ENCODE measurements at places on chromosomes 2 and 18. TPM values are rescaled to one million over a fixed set of nuclear protein-coding genes. Genes with fewer than 3 reads are reported as not detected.

DNA sequence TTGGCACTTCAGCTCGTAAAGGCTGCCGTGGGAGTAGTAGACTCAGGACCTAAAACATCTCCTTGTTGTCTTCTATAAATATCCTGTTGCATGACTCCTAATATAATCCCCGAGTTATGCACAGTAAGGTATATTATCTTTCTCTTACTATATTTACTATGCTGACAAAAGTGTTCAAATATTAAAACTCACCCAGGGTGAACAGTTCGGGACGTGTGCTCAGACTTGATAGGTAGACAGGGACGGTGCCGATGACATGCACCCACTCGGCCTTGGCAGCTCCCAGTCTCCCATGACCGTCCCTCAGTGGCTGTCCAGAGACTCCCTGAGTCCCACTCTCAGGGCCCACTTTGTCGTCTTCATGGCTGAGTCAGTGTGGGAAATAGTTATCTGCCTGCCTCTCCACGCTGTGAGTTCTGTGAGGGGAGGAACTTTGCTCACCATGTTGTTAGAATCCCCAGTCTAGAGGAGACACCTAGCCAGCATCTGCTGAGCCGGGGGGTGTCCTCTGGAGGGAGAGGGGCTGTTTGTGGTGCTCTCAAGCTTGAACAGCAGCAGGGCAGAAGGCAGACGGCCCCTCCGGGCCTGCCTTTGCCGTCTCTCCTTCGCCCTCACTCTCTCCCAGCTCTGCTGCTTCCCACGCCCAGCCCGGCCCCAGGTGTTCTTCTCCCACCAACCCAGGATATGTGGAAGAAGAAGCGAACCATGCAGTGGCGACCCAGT lies 75.0 kb downstream of the DGKD start:
- H3K4me1 ChIP-seq: no peaks in the 10 kb centered on the region
- no peak for DNase-seq
- H3K4me3 ChIP-seq: no peak overlapping the region
- no peak overlapping the region for H3K27ac ChIP-seq
- H3K27me3 ChIP-seq: peaks cover 1% of the 10 kb centered on the region

DNA sequence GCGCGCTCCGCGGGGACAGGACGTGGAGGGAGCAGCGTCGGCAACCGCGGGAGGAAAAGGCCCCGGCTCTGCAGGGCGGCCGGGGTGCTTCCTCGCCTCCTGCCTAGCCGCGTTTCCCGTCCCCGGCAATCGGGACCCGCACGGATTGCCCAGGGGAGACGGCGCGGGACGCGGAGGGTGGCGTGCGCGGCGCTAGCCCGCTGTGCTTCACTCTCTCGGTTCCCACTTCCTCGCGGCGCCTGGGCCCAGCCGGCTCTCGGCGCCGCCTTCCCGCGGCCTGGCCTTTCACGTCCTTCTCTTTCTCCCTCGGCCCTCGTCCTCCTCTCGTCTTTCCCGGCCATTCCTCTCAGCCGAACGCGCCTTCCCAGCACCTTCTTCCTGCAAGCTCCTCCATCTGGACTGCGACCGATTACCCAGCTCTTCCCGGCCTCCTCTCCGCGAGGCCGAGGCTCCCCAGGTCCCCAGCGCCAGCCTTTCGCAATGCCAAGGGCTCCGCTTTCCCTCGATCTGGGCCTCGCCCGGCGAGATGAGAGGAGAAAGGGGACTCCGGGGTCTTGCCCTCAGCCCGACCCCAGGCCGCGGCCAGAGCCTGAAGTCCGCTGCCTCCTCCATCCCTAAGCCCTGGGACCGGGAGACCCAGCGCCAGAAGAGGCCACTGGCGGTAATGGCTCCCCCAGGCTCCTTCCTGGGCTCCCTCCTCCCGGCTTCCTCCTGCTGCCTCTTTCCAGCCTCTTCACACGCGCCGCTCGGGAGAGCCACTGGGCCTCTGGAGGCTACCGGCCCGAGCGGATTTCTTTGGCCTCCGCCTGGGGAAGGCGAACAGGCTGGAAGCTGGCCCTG lies 34.3 kb upstream of the ATP6V1B1 start:
- peaks cover 41% of the 10 kb centered on the region for H3K4me1 ChIP-seq
- H3K27ac ChIP-seq: no peak overlapping the region
- peaks cover 6% of the 10 kb centered on the region for H3K36me3 ChIP-seq
- peaks cover 62% of the 10 kb centered on the region for H3K27me3 ChIP-seq
- DNase-seq: no peak

DNA sequence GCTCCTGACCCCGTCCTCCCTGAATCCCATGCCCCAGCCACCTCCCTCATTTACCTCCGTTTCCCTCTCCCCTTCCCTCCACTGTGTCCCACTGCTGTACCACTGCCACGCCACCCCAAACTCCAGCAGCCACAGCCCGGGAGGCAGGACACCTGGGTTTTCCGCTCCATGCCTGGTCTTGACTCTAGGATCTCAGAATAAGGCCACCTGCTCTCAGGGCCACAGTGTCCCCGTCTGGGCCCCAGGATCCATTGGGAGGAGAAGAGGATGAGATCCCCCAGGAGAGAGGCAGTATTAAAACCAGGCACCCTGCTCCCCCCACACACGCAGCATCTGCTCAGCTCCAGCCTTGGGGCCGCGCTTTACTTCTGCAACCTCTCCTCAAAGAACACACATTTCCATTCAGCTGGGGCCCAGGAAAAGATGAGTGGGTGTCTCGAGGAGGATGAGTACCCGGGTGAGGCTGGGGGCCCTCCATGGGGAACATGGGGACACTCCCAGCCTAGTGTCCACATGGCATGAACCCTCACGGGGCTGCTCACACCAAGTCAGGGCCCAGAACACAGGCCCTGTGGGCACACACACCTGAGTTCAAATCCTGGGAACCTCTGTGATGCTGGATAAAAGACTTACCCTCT lies 32.8 kb upstream of the TNS1 start:
- peaks cover 12% of the 10 kb centered on the region for H3K27me3 ChIP-seq
- DNase-seq: no peak
- peaks cover 3% of the 10 kb centered on the region for H3K4me1 ChIP-seq
- H3K36me3 ChIP-seq: no peaks in the 10 kb centered on the region
- no peak overlapping the region for H3K4me3 ChIP-seq

The IER3IP1 gene
- total RNA-seq: 16.0 TPM

DNA sequence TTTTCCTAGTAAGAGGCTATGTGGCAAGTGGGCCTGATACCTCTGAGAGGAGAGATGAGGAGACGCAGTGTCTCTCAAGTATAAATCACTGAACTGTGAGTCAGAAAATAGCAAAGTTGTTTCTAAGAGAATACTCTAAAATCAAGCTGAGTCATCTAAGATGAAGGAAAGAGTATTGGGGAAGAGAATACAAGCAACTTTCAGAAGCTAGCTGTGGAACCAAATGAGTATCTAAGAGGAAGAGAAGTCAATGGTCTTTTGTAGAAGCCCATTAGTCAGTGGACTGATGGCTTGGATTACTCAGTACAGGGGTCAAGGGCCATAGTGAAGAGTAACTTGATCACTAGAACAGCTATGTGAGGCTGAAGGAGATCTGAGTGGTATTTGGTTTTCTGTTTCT lies 2.7 kb upstream of the DCC start:
- peaks cover 10% of the 10 kb centered on the region for H3K27me3 ChIP-seq
- DNase-seq: no peak
- H3K4me1 ChIP-seq: peaks cover 17% of the 10 kb centered on the region
- no peak overlapping the region for H3K27ac ChIP-seq
- no peak overlapping the region for H3K4me3 ChIP-seq

DNA sequence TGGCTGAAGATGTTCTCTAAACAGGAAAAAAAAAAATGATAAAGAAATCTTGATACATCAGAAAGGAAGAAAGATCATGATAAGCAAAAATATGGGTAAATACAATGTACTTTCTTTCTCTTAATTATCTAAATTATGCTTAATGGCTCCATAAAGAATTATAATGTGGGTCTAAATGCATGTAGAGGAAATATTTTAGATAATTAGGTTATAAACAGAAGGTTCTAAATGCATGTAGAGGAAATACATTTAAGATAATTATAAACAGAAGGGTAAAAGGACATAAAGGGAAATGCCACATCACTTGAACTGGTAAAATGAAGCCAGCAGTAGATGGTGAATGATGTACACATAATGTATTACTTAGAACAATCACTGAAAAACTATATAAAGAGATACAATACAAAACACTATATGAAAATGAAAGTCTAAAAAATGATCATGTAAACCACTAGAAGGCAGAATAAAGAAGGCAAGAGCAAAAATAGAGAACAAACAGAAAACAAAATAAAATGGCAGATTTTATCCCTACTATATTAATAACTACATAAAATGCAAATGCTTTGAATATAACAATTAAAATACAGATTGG lies 308.4 kb upstream of the CDH2 start:
- H3K36me3 ChIP-seq: no peaks in the 10 kb centered on the region
- peaks cover 1% of the 10 kb centered on the region for H3K27me3 ChIP-seq
- H3K4me1 ChIP-seq: no peaks in the 10 kb centered on the region
- no peak overlapping the region for H3K4me3 ChIP-seq

The PROKR1 gene
- total RNA-seq: 0.38 TPM

- H3K4me3 ChIP-seq: no peak overlapping the region
- no peak overlapping the region for H3K27ac ChIP-seq
- H3K36me3 ChIP-seq: peaks cover 36% of the 10 kb centered on the region
- no peak for DNase-seq
- H3K27me3 ChIP-seq: peaks cover 4% of the 10 kb centered on the region
- peaks cover 4% of the 10 kb centered on the region for H3K4me1 ChIP-seq
Measured at GRCh38 chr2:119794237-119794636, 34.5 kb downstream of the PTPN4 start.

The RAB6C gene
- total RNA-seq: 1.4 TPM

The ST8SIA5 gene
- total RNA-seq: 0.49 TPM

The PTMA gene
- 592 TPM for total RNA-seq

- no peaks in the 10 kb centered on the region for H3K36me3 ChIP-seq
- no peak for DNase-seq
- no peaks in the 10 kb centered on the region for H3K4me1 ChIP-seq
- no peak overlapping the region for H3K4me3 ChIP-seq
- no peak overlapping the region for H3K27ac ChIP-seq
Measured at GRCh38 chr18:73724958-73725357, 422.7 kb downstream of the FBXO15 start.

GRCh38 chr2:45857867-45858520 lies 206.5 kb downstream of the PRKCE start:
- H3K4me1 ChIP-seq: peaks cover 27% of the 10 kb centered on the region
- no peak for DNase-seq
- H3K27me3 ChIP-seq: peaks cover 3% of the 10 kb centered on the region
- H3K36me3 ChIP-seq: no peaks in the 10 kb centered on the region
- H3K27ac ChIP-seq: no peak overlapping the region

DNA sequence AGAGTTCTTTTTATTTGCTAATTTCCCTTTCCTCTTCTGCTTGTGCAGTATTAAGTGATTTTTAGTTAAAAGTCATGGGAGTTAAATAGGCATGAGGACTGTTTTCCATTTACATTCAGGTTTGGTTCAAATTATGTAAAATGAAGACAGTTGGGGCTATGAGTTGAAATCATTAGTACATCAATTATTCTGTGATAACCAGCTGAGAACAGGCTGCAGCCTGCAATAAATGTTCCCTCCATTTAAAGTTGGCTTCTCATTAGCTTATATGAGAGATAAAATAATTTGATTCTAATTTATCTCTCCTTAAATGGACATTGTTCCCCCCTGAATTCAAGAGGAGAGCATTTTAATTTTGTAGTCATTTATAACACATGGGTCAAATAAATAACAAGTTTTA lies 48.3 kb downstream of the RHBDD1 start:
- no peak overlapping the region for H3K27ac ChIP-seq
- no peak overlapping the region for H3K4me3 ChIP-seq
- H3K36me3 ChIP-seq: no peaks in the 10 kb centered on the region
- peaks cover 4% of the 10 kb centered on the region for H3K4me1 ChIP-seq

- H3K4me3 ChIP-seq: no peak overlapping the region
- H3K27me3 ChIP-seq: no peaks in the 10 kb centered on the region
- no peaks in the 10 kb centered on the region for H3K36me3 ChIP-seq
- H3K4me1 ChIP-seq: no peaks in the 10 kb centered on the region
- no peak for DNase-seq
Measured at GRCh38 chr2:158112992-158113391, 11.3 kb downstream of the UPP2 start.

DNA sequence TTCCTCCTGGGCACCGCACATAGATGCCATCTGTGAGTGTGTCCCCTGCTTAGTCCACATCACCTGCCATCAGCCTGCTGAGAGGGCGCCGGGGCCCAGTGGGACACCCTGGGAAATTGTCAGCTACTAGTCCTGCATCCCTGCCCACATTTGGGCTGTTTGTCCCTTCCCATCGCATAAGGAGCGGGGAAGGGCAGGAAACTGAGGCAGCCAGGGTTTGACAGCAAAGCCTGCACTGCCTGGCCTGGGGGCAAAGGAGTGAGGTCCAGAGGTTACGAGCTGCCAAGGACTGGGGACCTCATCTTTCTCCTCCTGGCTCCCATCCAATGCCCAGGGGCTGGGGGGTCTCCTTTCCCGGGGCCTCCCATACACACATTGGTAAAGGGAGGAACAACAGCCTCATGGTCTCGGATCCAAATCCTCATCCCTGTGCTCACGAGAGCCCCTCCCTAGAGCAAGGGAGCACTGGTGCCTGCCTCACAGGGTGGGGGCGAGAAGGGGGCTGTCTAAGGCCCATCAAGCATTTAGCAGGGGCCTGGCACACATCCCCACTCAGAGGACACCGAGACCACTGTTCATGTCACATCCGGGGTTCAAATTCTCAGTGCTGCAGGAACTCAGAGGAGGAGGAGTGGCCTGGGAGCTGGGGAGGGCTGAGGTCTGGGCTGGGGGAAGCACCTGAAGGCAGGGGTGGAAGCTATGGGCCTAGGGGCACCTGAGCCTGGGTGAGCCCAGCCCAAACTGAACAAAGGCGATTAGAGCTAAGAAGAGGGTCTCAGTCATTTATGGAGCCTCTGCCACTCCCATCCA lies 113.8 kb downstream of the SMAD7 start:
- peaks cover 16% of the 10 kb centered on the region for H3K27me3 ChIP-seq
- H3K4me1 ChIP-seq: peaks cover 61% of the 10 kb centered on the region
- H3K4me3 ChIP-seq: no peak overlapping the region
- H3K36me3 ChIP-seq: no peaks in the 10 kb centered on the region

DNA sequence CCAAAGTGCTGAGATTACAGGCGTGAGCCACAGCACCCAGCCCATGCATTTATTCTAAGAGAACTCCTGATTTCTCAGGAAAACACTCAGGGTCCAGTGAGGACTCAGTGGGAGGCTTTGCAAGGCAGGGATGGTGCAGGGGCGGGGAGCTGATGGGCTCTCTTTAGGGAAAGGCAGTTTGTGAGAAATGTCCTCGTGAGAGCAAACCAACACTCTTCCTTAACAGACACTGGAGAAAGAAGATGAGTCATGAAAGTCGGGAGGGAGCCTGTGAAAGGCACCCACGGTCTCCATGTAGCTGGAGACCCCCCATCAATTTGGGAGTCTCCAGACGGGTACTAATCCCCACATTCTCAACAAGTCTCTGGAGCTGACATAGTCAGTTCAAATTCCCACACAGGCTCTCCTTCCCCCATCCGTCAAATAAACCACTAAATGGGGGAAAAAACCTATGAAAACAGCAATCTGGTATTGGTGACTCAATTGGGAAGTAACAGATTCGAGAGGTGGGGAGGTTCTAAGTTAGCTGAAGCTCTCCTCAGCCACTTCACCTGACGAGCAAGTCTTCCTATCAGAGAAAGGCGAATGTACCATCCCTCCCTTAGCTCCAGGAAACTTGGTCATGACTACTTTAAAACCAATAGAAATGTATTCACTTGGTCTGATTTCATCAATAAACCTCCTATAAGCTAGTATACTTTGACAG lies 11.0 kb upstream of the CREG2 start:
- H3K36me3 ChIP-seq: no peaks in the 10 kb centered on the region
- no peak overlapping the region for H3K27ac ChIP-seq
- peaks cover 1% of the 10 kb centered on the region for H3K27me3 ChIP-seq
- no peak for DNase-seq
